ENCODE measurements at places on chromosomes 5 and 9.

DNA sequence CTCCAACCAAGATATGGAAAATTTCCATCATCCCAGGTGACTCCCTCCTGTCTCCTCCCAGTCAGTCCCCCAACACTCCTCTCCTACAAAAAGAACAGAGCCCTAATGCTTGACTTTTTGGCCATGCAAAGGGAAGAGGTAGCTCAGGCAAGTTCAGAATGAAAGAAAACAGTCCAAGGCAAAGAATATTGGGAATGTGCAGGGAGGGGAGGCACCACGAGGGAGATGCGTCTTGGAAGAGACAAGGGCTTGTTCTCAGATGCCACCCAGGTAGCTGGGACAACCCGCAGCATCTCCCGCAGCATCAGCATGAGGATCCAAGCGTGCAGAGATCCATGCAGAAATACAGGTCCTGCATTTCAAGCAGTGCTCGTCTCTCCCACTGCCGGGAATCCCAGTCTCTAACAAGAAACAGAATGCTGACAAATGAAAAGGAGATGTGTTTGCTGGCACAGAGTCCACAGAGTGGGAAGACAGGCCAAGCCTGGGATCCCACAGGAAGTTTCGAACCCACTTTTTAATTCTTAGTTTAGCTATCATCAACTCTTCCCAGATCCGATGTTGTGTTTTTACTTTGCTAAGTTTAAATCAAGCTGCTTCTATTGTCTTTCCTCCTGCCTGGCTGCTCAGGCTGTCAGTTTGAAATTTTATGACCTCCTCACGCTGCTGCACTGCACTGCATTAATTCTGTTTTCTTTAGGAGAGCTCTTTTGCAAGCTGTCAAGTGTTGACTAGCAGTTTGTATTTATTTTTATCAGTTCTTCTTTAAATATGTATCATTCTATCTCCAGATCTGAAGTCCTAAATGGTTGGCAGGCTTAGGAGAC is 86.8 kb upstream of the OSMR start:
- DNase-seq = no peak

DNA sequence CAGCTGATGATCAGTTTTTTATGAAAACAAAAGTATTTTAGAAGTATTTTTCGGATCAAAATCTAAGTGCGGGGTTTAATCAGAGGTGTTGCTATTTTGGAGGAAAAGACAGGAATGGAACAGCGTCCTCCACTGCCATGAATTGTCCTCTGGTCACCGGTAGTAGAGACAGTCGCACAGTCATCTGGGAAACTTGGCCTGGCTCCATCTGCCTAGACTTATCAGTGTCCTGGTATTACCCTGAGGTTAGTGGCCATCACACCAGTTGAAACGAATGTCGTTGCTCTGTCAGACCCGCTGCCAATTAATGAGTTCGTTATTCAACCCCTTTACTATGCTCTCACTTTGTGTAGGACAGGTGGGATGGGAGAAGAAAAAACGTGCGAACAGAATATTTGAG is 8.2 kb downstream of the TLX3 start:
- DNase-seq = no peak

DNA sequence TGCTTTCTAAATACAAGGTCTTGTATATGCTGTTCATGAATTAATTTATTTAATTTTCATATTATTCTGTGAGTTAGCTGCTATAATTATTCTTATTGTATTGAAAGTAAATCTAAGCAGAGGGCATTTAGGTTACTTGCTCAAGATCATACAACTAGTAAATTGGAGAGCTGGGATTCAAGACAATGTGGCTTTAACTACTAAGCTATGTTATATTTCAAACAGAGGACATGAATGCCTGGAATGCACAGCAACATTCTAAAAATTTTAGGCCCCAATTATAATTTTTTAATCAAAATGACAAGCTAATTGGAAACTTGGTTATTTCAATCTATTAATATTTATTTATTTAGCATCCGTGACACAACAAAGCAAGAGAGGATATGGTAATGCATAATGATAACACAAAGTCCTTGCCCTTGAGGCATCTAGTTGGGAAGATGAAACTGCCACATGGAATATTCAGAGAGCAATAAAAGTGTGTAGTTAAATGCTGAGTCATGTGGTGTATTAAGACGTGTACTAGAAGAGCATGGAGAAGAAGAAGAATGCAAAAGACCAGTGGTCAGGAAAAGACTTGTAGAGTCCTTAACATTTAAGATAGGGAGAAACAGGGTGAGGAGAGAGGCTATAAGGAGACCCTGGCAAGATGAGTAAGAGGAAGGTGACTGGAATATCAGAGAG is 24.4 kb downstream of the CTXN3 start:
- DNase-seq = no peak

DNA sequence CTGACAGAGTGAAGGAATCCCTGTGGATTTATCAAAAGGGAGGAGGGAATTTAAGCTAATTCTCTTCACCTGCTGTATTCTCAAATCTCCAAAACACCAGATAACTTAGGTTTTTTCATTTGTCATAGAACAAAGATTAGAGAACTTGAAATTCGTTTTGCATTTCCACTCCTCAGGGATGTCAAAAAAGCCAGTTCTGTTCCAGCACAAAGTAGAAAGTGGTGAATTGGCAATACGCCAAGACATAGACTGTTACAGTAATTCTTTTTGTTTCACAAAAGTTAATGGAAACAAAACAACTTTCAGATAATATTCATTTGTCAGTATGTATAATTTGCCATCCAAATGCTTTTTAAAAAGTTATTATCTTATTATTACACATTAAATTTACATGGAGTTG is 15.0 kb downstream of the S1PR3 start:
- DNase-seq = no peak

Measured in activated T-cell treated with anti-CD3 and anti-CD28 coated beads for 4 hours (primary cell).